ENCODE measurements at places on chromosomes 4 and X.

GRCh38 chr4:53923921-53924320, 140.5 kb downstream of the CHIC2 start:
- DNase-seq = no peak

GRCh38 chr4:143618811-143619210, 81.7 kb downstream of the FREM3 start:
- DNase-seq = no peak

- no peak for DNase-seq
These were observed 56.8 kb downstream of the COX18 start for GRCh38 chr4:73012673-73013072.

DNA sequence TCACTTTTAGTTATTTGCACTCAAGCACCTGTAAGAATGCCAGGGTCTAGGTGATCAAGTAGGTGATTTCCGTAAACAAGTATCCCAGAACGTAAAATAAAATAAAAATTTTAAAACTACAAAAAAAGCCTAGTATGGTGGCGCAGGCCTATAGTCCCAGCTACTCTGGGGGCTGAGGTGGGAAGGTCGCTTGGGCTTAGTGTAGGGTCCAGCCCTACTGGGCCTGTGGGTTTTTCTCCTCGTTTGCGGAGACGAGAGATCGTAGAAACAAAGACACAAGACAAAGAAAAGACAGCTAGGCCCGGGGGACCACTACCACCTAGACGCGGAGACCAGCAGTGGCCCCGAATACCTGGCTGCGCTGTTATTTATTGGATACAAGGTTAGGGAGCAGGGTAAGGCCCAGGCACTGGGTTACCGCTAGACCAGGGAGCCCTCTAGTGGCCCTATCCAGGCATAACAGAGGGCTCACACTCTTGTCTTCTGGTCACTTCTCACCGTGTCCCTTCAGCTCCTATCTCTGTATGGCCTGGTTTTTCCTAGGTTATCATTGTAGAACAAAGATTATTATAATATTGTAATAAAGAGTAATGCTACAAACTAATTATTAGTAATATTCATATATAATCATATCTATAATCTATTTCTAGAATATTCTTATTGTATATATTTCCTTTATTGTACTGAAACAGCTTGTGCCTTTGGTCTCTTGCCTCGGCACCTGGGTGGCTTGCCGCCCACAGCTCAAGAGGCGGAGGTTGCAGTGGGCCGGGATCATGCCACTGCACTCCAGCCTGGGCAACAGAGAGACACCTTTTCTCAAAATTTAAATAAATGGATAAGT, 38.4 kb downstream of the SAGE1 start:
- DNase-seq = peak; percentile 2

- no peak for DNase-seq
These were observed 3.3 kb upstream of the RPS4X start for GRCh38 chrX:72280321-72280845.
